ENCODE measurements at places on chromosomes 2 and 18.

DNA sequence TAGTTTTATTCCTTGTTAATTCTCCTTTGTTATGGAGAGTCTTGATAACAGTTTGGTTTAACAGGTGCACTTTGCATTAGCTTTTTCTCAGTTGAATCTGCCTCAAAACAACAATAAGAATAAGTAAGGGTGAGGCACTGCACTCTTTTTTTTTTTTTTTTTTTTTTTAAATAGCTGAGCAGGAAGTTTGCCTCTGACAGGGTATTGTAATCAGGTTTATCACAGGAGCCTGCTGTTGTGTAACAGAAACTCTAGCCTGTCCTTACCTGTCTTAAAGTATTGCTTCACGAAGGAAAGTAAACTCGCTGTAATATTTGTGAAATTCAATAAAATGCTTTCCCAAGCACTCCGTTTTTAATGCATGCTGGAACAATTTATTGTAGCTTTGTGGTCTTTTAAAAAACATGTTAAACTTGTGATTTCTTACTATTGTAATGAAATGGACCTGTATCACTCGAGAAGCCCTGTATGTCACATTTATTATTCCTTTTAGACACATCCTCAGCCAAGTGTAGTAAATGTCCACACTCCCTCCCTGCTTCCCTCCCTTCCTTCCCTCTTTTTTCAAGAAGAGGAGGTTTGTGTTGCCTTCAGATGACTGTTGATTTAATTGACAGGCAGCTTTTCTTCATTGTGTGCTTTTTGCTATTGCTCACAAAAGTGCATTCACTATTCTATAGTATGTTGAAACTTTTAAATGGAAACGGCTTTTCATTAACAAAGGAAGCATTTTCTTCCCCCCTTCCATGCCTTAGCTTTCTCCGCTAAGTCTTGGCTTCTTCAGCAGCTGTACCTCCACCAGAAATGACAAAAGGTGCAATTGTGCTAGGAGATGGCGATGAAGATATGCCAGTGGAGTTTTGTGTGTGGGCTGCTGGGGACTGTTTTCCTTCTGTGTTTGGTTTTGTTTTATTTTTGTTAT is 52.7 kb downstream of the TAF1B start:
- DNase-seq = no peak

- DNase-seq = no peak
Measured at GRCh38 chr2:28586867-28587266, 91.0 kb downstream of the PLB1 start.

GRCh38 chr2:36356990-36357846 is 1.6 kb downstream of the CRIM1 start:
- no peak for DNase-seq

DNA sequence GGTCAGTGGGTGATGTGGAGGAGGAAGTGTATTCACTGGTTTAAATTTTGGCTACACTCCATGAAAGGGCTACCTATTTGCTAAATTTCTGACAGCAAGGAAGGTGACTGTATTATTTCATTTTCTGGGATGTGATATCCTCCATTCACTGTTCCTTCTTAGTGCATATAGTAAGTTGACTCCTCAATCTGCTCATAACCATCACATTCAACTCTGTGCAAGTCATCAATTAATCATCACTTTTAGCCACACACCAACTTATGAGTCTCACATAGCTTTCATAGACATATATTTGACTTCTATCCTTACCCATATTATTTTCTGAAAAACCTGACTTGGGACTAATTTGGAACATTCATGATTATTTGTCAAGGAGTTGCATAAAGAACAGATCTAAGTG is 16.9 kb downstream of the KLHL41 start:
- DNase-seq = no peak

DNA sequence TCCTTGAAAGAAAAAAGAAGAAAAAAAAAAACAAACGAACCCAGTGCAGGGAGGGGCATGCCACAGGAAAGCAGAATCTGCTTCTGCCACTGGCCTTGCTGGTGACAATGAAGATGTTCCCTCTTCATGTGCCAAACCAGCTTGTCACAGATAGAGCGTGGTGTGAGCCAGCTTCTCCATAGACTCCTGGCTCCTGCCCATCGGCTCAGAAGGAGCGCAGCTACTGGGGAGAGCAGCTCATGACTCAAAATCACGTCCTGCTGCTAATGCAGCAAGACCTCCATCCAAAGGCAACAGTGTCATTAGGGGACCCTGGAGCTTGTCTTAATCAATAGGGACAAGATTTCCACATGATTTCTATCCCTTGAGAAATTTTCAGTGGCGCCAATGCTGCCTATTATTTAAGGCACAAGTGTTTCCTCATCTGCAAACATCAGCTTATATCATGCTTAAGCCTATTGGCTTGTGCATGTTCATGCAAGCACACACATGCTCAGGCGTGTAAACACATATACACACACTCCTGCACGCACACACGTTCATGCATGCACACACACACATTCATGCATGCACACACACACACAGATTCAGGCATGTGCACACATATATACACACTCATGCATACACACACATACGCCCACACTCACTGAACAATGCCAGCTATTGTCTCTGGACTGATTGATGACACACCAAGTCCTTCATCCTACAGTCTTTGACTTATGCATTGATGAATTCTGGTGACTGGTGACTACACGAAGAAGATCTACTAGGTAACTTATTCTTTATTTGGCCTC is 682.0 kb upstream of the ID2 start:
- DNase-seq = no peak

- DNase-seq = no peak
Measured at GRCh38 chr2:240987588-240987987, 10.8 kb upstream of the SNED1 start.

GRCh38 chr2:15584767-15585469 is 6.8 kb upstream of the DDX1 start:
- no peak for DNase-seq

DNA sequence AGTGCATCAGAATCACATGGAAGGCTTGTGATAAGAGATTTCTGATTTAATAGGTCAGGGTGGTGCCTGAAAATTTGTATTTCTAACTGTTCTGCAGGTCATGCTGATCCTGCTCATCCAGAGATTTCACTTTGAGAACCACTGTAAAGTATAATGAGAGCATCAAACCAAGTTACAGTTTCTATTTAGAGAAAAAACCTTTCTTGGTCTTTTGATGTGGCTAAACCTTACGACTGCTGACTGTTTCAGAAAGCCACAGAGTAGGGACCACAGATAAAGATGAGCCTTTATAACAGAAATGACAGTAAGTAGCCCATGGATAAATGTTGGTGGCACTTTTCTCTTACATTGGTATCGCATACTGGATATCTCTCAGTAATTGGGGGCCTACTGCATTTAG is 109.4 kb upstream of the FANCL start:
- no peak for DNase-seq

DNA sequence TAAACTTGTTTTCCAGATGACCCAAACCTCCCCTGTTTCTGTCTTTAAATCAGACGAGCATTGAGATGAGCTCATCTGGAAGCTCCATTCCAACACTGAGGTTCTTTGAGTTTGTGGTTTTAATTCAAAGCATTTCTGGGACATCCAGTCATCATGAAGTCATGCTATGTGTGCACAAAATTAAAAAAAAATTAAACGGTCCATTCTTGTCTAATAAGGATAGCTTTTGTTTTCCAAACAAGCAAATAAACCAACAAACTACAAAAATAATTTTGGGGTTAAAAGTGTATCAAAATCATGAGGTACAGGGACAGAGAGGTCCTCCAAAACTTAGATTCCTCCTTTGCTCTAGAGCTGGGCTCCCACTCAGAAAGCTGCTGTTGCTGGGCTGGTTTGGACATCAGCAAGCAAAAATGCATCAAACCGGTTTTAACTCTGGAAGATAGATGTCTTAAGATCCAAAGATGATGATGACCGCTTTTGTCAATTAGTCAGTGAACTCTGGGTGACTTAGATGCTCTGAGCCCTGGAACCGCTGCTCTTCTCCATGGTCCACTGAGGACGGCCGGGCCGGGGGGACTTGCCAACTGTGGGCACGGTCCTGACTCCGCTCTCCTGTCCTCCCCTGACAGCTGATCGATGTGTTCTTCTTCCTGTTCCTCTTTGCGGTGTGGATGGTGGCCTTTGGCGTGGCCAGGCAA is 65.4 kb downstream of the TRPM8 start:
- DNase-seq = no peak

GRCh38 chr2:106959975-106960682 is 74.2 kb upstream of the ST6GAL2 start:
- no peak for DNase-seq

GRCh38 chr2:58047373-58047935 is 848 bp downstream of the VRK2 start:
- DNase-seq = no peak

GRCh38 chr2:108935271-108935741 is 53.7 kb downstream of the EDAR start:
- DNase-seq = no peak

DNA sequence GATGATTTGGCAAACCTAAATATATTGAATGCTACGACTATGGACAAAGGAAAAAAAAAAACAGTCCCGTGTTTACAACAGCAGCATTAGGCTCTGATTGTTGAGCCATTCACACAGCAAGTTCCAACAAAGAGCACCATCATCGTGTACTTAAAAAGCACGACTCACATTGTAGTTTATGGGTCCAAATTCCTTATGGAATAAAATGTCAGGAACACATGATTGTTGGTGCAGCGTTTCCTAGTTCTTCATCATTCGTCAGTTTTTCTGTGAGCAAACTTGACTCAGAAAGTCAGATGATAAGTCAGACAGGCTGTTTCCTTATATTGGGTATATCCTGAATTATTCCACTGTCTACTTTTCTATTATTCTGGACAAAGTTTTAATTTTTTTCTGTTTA is 10.0 kb upstream of the KIDINS220 start:
- no peak for DNase-seq

DNA sequence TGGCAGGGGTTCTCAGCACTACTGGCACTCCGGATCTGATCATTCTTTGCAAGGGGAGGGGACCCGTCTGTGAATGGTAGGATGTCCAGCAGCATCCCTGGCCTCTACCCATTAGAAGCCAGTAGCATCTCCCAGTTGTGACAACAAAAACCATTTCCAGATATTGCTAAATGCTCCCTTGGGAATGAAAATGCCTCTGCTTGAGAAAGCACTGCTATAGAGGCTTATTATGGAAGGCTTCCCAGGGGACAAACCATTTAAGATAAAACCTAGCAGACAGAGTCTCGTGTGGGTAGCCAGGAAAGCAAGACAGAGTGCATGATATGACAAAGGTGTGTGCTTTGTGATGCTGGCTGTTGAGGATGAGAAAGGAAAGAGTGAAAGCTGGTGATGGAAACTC is 273.7 kb downstream of the TMX3 start:
- DNase-seq = no peak

GRCh38 chr2:69483024-69483423 is 45.8 kb upstream of the NFU1 start:
- no peak for DNase-seq

- DNase-seq = no peak
Measured at GRCh38 chr2:158781353-158781961, 13.7 kb upstream of the DAPL1 start.

GRCh38 chr18:30705943-30706342 is 336.6 kb downstream of the DSC3 start:
- DNase-seq = no peak

GRCh38 chr2:220053919-220054318 is 426.5 kb downstream of the SLC4A3 start:
- no peak for DNase-seq

DNA sequence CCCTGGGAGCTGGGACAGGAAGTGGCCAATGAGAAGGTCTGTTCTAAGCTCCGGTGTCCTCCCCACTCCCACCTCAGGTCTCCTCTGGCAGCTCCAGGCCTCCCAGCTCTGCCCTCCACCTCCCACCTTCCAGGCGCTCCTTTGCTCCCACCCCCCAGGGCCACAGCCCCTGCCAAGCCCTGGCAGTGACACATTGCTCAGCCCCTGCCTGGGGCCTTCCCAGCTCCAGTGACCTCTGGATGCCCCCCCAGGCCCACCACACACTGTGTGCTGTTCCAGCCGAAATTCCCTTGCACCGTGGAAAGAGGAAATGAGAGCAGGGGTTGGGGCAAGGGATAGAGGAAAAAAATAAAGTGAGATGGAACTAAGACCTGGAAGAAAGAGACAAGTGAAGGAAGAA is 289.6 kb downstream of the CYP26B1 start:
- DNase-seq = no peak

DNA sequence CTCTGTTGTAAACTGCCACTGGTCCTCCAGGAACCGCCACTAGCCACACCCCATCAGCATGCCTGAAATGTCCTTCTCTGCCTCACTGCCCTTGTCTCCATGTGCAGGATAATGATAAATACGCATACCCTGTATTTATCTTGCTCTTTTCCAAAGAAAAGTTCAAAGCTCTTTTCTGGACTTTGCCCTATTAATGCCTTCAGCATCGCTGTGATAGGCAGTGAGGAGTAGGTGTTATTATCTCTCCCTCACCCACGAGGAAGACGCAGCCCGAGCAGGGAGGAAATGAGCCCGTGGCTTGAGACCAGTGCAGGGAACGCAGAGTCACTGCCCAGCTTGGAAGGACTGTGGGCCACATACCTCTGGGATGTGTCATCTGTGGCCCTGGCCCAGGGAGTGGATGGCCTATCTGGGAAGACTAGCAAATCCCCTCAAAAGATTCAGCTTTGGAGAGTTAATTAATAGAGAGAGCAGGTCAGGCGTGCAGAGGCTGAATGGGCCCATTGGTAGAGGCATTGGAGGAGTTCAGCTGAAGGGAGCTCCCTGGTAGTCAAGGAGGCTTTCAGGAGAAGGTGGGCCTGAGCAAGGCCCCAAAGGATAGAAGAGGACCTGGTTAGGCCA is 39.5 kb upstream of the MCFD2 start:
- no peak for DNase-seq

GRCh38 chr2:41922177-41922576 is 125.6 kb upstream of the PKDCC start:
- no peak for DNase-seq

- no peak for DNase-seq
Measured at GRCh38 chr2:25912851-25913695, 34.8 kb upstream of the ASXL2 start.

DNA sequence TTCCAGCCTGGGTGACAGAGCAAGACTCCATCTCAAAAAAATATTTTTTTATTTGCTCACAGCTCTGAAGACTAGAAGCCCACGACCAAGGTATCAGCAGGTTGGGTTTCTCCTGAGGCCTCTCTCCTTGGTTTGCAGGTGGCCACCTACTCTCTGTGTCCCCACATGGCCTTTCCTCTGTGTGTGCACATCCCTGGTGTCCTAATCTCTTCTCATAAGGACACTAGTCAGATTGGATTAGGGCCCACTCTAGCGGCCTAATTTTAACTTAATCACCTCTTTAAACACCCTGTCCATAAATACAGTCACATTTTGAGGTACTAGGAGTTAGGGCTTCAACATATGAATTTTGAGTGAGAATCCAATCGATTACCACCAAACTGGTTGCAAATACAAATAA is 2.0 kb upstream of the RAB3GAP1 start:
- no peak for DNase-seq

DNA sequence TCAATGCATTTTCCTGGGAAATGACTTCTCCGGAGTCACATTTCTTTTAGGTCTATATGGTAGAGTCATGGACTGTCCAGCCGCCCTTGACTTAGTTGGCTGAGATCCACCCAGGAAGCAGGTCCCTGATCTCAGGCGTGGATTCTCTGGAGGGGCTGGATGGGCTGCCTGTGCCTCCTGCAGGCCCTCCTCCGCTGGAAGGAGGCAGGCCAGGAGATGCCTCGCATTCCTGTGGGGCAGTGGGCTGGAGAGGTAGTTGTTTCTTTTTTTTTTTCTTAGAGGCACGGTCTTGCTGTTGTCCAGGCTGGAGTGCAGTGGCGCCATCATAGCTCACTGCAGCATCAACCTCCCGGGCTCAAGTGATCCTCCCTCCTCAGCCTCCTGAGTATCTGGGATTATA is 129.0 kb upstream of the MYCN start:
- DNase-seq = no peak

GRCh38 chr18:76553715-76554546 is 58.9 kb upstream of the ZNF516 start:
- DNase-seq = no peak
